Inflammatory macrophage treated with lipopolysaccharide for 1 hour (primary cell): ENCODE measurements at places on chromosomes 6 and 20.

- no peak for DNase-seq
Observed at GRCh38 chr6:135913785-135914184, 62.3 kb downstream of the PDE7B start.

GRCh38 chr6:53282741-53283140 is 66.0 kb downstream of the ELOVL5 start:
- no peak for DNase-seq

GRCh38 chr6:167407239-167408064 is 82.6 kb downstream of the TTLL2 start:
- no peak for DNase-seq

DNA sequence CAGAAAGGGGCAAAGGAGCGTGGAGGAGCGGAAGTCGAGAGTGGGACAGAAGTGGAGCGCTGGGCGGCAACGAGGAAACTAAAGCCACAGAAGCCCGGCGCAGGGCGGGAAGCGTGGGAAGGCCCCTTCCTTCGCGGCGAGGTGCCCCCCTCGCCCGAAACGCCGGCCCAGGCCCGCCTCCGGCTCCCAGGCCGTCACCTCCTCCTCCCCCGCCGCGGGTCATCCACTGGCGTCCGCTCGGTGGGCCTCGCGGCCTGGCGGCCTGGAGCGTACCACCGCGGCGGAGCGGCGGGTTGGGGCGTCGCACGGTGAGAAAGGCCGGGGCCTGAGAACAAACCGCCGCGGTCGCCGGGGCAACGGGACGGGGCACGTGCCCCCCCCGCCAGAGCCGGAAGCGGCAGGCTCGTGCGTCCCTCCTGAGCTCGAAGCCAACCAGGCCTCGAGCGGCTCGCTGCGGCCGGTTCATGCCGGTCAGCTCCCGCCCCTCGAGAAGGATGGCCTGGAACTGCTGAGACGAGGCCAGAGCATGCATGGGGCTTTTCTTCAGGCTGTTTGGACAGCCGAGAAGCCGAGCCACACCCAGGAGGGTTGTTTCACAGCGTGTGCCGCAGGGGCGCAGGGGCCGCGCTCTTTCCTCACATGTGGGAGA is at the start of gene TCP11:
Gene TCP11, minus strand, starts transcription at position 333 of the 649 bp plus-strand sequence. CDS start 469 bp downstream, outside the sequence.
- peak; percentile 51 for DNase-seq

DNA sequence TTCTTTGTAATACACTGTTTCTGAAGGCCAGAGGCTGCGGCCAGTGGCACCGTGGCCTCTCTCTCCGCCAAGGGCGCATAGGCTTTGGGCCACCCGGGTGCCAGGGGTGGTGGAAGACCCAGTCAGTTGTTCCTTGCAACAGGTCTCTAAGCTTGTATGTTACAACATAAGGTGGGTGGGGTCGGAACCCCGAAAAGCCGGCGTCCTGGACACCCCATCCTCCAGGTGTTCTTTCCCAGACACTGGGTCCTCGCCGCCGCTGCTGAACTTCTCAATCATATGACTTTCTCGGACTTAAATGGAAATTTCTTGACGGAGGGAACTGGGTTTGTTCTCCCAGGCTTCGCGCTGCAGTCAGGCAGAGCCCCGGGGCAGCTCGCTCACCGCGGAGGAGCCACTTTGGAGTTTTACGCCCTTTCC is 983 bp upstream of the KCNQ5 start:
- DNase-seq, result no peak

DNA sequence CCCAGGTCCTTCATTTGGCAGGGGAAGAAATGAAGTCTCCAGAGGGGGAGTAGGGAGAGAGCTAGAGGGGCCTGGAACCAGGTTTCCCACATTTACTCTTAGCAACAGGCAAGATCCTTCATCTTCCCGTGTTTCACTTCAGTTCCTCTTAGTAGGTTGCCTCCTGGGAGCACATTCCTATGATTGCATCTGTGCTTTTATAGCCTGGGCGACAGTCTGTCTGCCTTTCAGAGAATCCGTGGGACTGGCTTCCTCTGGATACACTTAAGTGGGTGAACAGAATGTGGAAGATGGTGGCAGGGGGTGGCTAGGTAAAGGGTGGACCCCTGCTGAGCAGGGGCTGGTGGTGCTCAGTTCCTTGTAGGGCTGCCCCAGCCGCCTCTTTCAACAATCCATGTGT is 33.4 kb downstream of the STK35 start:
- no peak for DNase-seq

- peak; percentile 42 for DNase-seq
Observed at GRCh38 chr6:255041-255750, 37.1 kb upstream of the DUSP22 start.

DNA sequence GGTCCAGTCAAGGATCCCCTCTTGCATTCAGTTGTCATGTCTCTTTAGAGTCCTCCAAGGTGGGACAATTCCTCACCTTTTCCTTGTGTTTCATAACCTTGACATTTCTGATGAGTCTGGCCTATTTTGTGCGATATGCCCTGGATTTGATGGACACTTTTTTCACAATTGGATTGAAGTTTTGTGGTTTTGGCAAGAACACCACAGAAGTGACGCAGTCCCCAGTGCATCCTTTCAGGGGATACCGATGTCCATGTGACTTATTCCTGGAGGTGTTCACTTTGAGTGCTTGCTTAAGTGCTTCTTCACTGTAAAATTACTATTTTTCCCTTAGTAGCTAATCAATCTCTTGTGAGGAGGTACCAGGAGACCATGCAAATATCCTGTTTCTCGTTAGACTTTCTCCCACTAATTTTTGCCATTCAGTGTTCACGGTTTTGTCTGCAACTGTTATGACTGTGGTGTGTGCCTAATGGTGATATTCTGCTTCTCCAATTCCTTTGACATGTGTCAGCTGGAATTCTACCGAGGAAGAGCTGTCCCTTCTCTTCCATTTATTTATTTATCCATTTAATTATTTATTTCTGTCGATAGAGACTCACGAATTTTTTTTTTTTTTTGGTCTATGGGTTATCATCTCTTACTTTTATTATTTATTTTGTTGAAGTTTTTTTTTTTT is 30.8 kb downstream of the BPIFB4 start:
- DNase-seq, result no peak

DNA sequence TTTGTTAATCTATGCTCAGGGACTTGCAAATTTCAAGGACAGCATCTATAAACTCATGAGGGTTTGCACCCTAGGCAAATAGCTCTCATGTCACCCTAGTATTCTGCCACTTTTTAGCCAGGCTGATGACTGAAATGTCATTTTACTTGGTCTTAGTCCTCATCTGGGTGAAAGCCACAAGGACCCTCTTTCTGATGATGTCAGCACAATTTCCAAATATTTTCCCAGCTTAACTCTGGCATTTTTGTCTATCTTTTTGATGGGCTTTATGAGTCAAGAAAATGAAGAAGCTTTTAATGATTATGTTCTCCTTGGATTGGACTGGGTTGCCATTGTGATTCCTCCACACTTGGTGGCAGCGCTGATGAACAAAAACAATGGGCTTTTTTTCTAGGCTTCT is 420.1 kb upstream of the BTBD3 start:
- DNase-seq, result no peak

DNA sequence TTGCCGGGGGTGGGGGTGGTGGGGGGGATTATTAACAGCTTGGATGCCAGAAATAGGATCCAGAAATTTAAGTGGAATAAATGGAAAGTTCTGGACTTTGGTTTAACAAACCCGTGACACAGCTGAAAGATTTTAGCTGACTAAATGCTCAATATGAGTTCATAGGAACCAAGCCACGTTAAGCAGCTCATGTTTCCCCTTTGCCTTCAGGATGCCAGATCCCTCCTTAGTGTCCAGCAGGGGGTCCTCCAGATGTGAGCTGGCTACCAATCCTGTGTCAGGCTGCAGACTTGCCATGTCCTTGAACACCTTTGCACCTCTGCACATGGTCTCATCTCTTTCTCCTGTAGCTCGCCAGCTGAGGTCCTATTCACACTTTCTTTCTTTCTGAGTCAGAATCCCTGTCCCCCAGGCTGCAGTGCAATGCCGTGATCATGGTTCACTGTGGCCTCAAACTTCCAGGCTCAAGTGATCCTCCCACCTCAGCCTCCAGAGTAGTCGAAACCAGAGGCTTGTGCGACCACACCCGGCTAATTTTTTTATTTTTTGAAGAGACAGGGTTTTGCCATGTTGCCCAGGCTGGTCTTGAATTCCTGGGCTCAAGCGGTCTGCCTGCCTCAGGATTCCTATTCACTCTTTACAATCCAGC is 133.3 kb upstream of the ARMC2 start:
- DNase-seq, result no peak

GRCh38 chr6:13722880-13723279 is 11.2 kb upstream of the RANBP9 start:
- DNase-seq, result no peak

GRCh38 chr20:60953321-60953720 is 298.7 kb upstream of the CDH4 start:
- no peak for DNase-seq

- no peak for DNase-seq
Observed at GRCh38 chr6:113960795-113961194, 10.2 kb downstream of the HDAC2 start.

DNA sequence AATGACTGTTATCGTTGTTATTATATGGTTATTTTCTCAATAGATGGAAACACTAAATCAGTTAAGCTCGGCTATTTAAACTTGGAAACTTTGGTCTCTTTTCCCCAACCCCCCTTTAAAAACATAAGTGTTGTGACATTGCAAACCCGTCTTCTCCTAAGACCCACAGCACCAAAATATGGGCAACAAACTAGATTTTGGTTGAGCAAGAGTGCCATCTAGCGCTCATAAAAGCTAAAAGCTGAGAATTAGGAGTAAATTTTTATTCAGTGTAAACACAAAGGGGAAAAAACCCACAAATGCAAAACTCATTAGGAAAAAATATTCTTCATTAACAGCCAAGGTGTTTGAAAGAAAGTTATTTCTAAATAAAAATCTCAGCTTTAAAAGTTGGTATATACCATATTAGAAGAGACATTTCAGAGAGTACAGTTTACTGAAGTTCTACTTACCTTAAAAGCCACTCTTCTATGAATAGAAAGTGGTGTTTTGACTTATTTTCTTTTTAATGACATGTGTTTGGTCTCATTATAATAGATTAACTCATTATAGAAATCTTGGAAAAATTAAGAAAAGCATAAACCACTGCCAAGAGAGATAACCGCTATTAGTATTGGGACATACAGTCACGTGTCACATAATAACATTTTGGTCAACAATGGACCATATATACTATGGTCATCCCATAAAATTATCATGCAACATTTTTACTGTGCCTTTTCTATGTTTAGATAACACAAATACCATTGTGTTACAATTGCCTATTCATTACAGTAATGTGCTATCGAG is 21.1 kb downstream of the SESN1 start:
- DNase-seq, result peak; percentile 92

DNA sequence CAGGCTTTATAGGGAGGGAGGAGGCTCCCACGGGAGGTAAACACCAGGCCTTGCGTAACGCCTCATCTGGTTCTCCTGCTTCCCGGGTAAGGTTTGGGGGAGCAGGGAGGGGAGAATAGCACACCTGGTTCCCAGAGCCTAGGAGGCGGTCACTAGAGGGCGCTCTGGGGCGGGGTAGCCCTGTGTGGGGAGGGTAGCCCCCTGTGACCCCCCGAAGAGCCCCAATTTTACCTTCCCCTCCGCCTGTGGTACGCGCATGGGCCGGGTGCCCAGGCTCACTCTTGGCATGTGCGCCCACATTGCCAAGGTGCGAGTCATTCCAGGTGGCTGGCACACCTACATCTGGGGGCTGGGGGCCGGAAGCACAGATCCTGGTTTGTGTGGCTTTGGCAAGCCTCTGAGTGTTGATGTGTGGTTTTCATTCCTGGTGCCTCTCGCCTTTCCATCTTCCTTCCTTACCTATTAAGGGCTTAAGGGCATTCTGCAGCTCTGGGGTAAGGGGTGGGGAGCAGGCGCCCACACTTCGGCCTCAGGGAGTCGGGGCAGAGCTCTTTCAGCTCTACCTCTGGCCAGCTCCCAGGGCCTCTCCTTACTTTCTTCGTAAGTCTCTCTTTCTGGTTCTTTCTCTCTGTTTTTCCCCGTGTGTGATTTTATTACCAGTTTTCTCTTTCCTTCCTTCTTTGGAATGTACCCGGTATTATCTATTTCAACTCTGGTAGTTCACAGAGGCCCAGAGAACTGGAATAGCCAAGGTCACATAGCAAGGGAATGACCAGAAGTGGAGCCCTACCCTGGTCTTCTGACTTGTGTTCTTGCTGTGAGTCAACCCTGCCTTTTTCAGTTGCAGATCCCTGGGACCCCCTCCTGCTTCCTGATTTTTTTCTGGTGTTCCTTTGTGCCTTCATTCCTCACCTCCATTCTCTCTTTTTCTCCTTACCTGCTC is 492 bp upstream of the RNF39 start:
- DNase-seq, result no peak

DNA sequence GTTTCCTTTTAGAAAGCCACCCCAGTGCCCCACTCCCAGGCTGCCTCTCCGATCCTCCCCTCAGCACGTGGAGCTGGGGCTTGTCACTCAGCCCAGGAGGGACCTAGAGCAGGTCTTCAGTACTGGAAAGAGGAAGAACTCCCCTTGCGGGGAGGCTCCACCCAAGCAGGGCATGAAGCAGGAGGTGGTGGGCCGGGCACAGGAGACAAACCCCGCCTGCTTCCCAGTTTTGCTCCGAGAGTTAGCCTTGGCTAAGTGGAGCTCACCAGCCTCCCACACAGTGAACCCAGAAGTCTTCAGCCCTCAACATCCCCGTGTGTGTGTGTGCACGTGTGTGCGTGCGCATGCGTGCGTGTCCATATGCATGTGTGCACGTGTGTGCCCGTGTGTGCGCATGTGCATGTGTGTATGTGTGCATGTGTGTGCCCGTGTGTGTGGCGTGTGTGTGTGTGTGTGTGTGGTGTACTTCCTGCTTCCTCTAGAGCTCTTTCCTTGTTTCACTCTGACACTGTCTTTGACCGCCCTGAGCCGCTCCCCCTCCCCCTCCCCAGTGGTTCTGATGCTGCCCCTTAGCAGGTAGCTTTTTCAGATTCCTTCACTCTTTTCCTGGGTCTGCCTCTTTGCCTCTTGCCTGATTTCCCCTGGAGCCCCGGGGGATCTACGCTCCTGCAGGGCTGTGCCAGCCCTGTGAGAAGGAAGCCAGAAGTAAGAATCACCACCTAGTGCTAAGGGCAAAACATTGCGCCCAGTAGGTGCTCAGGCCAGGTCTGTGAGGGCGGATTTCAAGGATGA is 239.8 kb downstream of the CDC5L start:
- DNase-seq, result peak; percentile 48

DNA sequence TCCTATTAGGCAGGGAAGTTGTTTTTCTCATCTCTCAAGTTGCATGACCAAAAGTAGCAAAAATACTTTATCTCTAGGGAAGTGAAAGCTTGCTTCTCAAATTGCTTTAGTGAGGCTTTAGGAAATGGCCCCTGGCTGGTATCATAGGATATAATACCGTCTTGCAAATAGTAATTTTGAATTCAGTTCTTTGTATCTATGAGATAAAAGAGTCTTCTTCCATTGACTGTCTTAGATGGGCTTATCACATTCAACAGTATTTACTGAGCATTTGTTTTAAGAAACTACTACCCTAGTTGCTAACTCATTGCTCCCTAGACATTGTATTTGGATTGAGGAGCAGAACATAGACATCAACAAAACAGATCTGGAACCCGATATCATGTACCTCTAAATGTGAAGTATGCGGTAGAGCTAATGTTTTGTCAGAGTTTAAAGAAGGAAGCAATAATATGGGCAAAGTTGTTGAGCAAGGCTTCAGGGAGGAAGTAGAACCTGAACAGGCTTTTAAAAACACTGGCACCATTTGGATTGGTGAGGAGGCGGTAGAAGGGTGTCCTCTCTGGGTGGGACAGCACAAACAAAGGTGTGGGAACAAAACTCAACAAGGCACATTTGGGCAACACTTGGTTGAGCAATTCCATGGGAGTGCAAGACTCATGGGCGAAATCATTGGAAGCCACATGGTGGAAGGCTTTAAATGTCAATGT is 101.5 kb downstream of the SGK1 start:
- DNase-seq, result peak; percentile 59
